ENCODE measurements at places on chromosomes 1 and 21.

DNA sequence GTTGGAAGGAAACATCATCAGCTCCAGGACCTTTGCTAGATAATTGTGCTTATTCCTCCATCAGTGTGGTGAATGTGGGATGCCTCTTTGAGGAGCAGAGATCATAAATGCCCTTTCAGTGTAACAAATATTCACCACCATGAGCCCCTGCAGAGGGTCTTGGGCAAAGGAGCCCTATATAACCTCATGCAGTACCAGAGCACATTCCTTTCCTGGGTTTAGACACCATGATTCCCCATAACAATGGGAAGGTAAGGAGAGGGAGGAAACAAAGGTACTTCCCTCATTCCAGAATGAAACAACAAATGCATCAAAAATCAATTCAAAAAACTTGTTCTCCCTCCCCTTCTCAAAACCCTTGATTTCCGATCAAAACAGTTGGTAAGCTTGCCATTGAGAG is 103.4 kb upstream of the PROX1 start:
- DNase-seq = no peak

GRCh38 chr1:175319912-175320230 is 127.3 kb upstream of the KIAA0040 start:
- DNase-seq = no peak

DNA sequence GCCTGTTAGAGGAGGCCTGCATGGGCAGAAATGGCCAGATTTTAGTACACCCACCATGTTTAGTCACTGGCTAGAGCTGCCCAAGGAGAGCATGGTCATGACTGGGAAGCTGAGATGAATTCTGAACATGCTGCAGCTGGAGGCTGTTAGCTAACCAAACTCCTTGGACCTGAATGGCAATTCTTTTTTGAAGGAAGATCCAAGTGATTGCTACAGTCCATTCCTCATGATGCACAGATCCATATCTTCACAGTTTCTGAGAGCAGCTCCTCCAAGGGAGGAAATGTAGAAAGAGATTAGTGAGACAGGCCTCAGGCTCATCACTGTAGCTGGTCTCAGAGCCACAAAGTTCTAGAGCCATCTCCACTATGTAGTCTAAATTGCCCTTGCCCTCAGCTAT is 11.1 kb downstream of the ZFYVE9 start:
- no peak for DNase-seq

GRCh38 chr1:109760581-109761226 is 3.0 kb downstream of the EPS8L3 start:
- DNase-seq = no peak

DNA sequence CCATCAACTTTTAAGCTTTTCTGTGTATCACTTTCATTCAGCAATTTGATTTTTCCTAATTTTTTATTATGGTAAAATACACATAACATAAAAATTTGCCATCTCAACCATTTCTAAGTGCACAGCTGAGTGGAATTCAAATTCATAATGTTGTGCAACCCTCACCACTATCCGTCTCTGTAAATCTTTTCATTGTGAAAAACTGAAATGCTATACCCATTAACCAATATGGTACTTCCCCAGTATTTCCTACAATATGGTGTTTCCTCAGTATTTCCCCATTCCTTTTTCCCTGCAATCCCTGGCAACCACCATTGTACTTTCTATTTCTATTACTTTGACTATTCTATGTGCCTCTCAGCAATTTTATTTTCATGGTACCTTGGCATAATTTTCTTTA is 6.8 kb downstream of the STPG1 start:
- DNase-seq = no peak

DNA sequence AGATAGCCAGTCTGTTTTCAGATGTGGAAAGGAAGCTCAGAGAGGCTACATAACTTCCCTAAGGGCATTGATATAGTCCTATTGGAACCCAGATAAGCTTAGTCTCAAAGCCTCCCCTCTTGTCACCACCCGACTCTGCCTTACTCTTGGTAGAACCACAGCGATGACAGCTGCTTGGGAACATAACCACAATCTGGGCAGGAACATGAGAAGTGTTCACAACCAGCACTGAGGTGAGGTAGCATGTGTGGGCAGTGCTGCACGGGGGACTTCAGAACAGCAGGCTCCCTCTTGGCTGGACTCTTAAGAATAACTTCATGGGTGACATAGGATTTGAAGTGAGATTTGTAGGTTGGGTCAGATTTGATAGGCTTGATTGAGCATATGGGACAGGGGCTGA is 9.3 kb upstream of the S100A10 start:
- no peak for DNase-seq

DNA sequence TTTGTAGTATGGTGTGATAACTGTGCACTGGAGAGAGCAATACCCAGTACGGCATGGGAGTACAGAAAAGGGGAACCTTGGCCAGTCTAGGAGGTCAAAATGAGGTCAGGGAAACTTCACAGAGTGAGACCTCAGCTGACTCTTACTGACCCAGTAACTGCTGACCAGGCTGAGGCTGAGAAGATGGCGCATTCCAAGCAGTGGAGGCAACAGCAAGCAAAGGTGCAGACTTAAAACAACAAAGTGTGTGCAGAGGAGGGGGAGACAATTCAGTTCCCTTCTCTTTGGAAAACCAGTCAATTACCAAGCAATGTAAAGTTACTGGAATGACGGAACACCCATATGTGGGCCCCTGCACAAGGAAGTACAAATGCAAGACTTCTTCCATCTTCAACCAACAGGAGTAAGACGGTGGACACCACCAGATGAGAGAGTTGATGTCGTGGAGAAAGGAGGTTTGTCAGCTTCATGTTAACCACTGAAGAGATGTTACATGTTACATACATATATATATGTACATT is 54.6 kb upstream of the PRDX6 start:
- DNase-seq = no peak

DNA sequence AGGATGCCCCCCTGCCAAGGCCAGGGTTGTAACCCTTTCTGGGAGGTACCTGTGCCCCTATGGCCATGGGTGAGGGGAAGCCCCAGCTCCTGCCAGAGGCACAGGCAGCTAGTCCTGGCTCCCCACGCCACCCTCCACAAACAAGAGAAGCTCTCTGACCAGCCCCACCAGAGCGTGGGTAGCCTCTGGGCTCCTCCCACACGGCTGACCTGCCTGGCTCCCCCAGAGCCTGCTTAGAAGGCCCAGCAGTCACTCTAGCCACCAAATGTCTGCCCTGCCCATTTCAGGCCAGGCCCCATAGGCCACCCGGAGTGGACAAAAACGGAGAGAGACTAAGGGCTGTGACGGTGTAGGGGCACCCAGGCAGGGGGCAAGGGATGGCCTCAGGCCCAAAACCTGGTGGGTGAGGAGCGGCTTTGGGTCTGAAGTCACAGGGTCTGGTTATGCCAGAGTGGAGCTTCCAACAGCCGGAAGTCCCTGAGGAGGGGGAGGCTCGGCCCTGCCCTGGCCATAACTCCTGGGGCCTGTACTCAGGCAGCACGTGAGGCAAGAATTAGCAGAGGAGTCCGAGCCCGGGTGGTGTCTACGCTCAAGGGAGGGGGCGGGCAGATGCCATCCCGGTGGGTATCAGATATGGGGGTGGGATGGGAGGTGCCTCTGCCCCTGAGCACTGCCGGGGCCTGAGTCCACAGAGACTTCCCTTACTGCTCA is 155.4 kb downstream of the CASZ1 start:
- DNase-seq = no peak

DNA sequence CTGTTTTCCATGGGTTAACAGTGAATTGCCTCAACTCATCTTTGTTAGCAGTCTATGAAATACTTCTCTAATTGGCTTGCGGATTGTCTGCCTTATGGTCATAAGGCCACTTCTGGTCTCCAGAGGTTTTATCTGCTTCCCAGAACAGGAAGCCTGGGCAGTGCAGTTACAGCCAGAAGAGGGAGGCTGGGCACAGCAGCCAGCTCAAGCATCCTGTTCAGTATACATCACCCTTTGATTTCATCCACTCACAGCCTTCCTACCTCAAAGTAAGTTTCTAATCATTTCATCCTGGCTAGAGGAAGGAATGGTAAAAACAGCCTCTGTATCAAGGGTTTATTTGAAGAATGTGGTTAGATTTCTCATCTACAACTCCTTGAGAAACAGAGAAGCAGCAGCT is 311.5 kb upstream of the DEPDC1 start:
- DNase-seq = no peak

DNA sequence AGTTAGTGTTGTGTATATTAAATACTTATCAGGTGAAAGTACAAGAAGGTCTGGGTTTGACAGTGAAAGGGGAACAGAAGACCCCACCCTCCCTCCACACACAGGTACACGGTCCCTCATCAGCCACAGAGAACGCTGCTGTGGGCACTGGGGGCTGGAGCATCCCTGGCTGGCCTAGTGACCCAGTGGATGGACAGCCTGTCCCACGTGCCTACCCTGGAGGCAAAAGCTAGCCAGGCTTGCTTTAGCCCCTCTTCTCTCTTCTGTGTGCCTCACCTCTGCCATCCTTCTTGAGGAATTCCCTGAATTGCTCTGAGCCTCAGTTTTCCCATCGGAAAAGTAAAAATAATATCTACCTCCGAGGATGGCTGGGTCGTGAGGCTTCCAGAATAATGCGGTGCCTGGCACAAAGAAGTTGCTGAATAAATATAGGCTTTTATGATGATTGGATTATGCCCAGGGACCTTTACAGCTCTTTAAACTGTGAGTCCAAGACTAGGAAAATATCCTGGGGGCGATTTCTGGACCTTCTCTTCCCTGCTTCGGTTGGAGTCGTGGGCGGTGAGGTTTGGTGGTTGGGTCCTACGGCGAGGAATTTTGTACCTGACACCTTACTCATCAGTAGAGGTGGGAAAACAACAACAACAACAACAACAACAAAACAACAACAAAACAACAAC is 918 bp downstream of the IFNLR1 start:
- no peak for DNase-seq

- DNase-seq = no peak
Observed at GRCh38 chr1:116163533-116163932, 52.3 kb downstream of the MAB21L3 start.

DNA sequence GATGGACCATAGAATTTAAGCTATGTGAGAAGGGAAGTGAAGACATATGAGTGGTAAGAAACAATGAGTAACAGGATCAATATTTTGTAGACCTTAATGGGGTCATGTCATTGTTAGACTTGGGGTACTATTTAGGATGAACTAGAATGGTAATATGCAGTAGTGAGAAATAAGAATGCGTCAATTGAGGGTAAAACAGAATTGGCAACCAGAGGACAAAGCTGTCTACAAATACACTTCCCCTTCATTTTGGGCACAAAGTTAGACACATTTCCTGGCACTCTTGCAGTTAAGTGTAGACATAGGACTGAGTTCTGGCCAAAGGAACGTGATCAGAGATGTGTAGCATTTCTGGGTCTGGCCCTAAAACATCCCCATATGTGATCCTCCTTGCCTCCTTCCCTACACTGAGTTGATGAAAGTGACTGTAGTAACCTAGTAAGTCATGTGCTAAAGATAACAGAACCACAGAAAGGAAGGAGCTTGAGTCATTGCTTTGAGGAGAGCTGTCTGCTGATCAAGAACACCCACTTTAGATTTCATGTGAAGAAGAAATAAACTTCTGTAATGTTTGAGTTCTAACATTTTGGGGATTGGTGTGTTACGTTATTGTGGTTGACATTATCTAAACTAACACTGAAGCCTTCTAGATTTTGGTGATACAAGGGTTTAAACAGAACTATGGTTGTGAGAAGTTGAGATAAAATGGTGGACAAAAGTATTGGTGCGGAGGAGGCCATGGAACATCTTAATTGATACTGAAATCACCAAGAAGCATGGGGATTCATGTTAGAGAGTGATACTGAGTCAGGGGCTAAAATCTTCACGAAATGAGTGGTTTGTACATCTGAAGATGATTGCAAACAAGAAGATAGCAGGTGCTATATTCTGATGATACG is 41.7 kb downstream of the CD55 start:
- no peak for DNase-seq

- DNase-seq = no peak
Observed at GRCh38 chr1:231236938-231237337, 4.1 kb upstream of the GNPAT start.

GRCh38 chr1:76006234-76006633 is 68.3 kb upstream of the ST6GALNAC3 start:
- no peak for DNase-seq

- DNase-seq = no peak
Observed at GRCh38 chr21:32214654-32215305, 64.1 kb downstream of the MIS18A start.

- DNase-seq = no peak
Observed at GRCh38 chr1:115466433-115466832, 128.4 kb upstream of the NGF start.

GRCh38 chr21:45319461-45320211 is 31.9 kb upstream of the POFUT2 start:
- DNase-seq = no peak

- DNase-seq = no peak
Observed at GRCh38 chr1:204325944-204326343, 33.8 kb downstream of the PLEKHA6 start.

DNA sequence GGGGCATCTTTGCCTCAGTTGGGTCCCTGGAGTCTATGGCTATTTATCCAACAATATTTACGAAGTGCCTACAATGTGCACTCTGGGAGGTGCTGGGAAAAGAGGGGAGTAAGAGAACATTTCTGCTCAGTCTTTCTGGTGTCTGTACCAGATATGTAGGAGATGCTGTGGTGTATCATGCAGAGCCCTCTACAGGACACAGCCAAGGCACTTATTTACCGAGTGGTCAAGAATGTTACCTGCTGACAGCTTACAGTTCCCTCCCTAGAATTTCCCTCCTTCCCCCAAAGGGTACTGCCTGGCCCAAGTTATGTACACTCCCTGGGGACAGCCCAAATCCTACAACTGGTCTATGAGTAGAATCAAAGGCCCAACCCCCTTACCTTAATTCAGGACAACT is 177.7 kb downstream of the C1orf94 start:
- no peak for DNase-seq

GRCh38 chr1:26483980-26484379 is 11.7 kb downstream of the HMGN2 start:
- no peak for DNase-seq

DNA sequence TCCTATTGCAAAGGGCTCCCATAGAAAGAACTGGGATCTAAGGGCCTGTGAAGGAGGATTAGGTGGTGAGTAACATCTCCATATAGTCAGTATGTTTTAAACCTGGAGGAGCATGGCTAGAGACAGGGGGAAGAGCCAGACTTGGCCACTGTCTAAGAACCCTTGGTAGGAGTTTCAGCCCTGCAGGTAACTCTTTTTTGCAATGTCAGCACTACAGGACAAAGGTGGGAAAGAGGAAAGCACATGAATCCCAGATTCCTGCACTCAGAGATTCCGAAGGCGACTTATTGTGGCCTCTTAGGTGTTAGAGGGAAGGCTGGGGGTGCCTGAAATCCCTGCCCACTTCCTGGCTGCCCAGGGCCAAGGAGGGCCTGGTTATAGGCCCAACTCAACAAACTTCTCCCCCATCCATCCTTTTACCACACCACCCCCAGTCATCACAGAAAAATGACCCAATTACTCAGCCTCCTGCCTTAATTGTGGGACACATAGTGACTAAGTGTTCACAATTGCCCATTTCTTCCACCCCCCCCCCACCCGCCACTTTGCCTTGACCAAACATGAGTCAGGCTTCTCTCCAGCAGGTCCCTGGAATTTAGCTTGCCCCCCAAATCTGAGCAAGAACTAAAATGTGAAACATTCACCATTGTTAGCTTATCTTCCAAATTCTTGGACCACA is 1.9 kb upstream of the NTNG1 start:
- no peak for DNase-seq

- DNase-seq = no peak
Observed at GRCh38 chr1:162055062-162055461, 14.4 kb upstream of the NOS1AP start.

- DNase-seq = no peak
Observed at GRCh38 chr21:36691555-36692041, 7.3 kb upstream of the SIM2 start.

GRCh38 chr1:84975035-84975434 is 21.9 kb downstream of the MCOLN2 start:
- DNase-seq = no peak

- no peak for DNase-seq
Observed at GRCh38 chr1:151984313-151984956, 9.2 kb downstream of the S100A10 start.

All from stimulated activated CD8-positive, alpha-beta memory T cell treated with anti-CD3 and anti-CD28 coated beads, Interleukin-7, amount 100 ng/mL, for 1 hour (primary cell).